Psoas muscle (tissue), 8 donors: ENCODE measurements at places on chromosomes 4 and X.

GRCh38 chr4:181687116-181687515, 556.1 kb upstream of the TENM3 start:
- DNase-seq: no peak
- no peak overlapping the region for H3K27ac ChIP-seq
- no peaks in the 10 kb centered on the region for H3K27me3 ChIP-seq
- no peaks in the 10 kb centered on the region for H3K36me3 ChIP-seq
- H3K4me3 ChIP-seq: no peak overlapping the region

DNA sequence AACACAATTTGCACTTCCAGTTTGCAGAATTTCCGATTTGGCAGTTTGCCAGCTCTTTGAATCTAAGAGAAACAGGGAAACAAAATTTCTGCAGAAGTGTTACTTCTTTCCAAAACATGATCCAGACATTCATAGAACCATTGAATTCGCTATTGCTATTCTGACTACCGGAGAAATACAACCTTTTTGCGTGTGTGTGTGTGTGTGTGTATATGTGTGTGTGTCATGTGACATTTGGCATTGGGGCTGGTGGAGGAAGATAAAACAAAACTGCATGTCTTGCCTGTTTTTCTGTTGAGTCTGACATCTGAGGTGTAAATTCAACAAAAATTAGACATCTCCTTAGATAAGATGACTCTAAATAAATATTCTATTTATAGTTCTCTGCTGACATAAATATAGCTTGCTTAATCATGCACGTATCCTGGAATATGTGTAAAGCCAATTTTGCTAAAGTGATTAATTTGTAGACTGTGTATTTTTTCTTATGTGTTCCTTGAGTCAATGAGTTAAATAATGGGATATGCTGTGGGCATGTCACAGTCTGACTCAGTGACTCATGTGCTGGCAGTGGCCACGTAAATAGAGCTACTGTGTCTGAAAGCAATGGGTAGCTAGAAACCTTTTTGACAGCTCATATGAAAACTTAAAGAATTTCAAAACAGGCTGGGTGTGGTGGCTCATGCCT, 98.9 kb downstream of the HPGD start:
- no peaks in the 10 kb centered on the region for H3K36me3 ChIP-seq
- no peaks in the 10 kb centered on the region for H3K27me3 ChIP-seq
- H3K27ac ChIP-seq: no peak overlapping the region
- no peaks in the 10 kb centered on the region for H3K4me1 ChIP-seq
- no peak for DNase-seq
- no peak overlapping the region for H3K4me3 ChIP-seq

DNA sequence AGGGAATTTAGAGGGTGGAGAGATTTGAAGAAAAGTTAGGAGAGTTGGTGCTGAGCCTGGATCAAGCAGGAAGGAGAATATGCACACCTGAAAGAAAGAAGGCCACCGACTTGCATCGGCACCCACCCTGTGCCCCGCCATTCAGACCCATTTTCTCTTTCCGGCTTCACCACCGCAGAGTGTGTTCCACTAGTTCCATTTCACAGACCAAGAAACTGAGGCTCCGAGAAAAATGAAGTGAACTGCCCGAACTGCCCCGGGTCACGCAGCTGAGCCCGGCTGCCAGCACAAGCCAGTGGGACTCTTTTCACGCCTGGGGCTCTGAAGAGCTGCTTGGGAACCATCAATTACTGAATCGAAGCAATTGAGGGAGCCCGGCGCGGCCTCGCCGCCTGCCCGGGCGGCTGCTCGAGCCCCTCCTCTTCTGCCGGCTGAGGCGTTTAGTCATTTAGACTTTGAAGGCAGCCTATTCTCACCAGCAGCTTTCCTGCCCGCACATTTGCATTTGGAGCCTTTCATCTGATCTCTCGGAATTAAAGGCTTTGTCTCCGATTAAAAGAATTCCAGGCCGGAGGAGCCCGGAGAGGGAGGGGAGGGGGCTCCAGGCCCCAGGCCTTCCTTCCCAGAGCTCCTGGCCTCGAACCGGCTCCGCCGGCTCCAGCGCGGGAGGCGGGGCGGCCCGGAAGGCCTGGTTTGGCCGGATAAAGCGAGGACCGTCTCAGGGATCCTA, 140.2 kb upstream of the PJA1 start:
- H3K27ac ChIP-seq: no peak overlapping the region
- H3K36me3 ChIP-seq: no peaks in the 10 kb centered on the region

GRCh38 chrX:10971176-10971575, 140.0 kb upstream of the HCCS start:
- no peak overlapping the region for H3K4me3 ChIP-seq
- no peaks in the 10 kb centered on the region for H3K36me3 ChIP-seq
- H3K4me1 ChIP-seq: no peaks in the 10 kb centered on the region
- no peak for DNase-seq
- no peak overlapping the region for H3K27ac ChIP-seq

GRCh38 chr4:83387476-83388312, 53.0 kb upstream of the HPSE start:
- no peak overlapping the region for H3K4me3 ChIP-seq
- no peak for DNase-seq
- peaks cover 13% of the 10 kb centered on the region for H3K4me1 ChIP-seq
- no peaks in the 10 kb centered on the region for H3K27me3 ChIP-seq
- no peak overlapping the region for H3K27ac ChIP-seq
- no peaks in the 10 kb centered on the region for H3K36me3 ChIP-seq

- no peak overlapping the region for H3K4me3 ChIP-seq
- no peak overlapping the region for H3K27ac ChIP-seq
- no peak for DNase-seq
- H3K4me1 ChIP-seq: no peaks in the 10 kb centered on the region
- no peaks in the 10 kb centered on the region for H3K36me3 ChIP-seq
Measured at GRCh38 chr4:144710526-144710912, 64.6 kb downstream of the HHIP start.
